Left hindlimb (tissue), 1 donor: ENCODE measurements at places on chromosomes 2 and 18.

GRCh38 chr18:70126832-70127231, 78.7 kb downstream of the RTTN start:
- DNase-seq: no peak

DNA sequence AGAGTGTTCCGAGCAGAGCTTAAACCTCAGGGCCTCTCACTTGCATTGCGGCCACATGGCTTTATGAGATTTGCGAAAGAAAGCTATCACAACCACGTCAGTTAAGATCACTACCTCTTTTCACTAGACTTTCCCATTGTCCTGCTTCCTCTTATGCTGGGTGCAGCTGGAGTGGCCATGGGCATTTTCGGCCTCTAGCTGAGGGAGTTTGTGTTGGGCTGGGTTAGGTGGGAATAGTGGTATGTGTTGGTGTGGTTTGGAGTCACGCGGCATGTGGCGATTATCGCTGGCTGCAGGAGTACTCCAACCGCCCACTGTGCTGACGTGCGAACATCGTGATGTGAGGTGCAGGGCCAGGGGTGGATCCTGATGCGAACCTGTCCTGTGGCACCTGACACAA, 27.1 kb downstream of the RALB start:
- DNase-seq: no peak

GRCh38 chr2:154133823-154134222, 262.1 kb downstream of the GALNT13 start:
- DNase-seq: no peak

DNA sequence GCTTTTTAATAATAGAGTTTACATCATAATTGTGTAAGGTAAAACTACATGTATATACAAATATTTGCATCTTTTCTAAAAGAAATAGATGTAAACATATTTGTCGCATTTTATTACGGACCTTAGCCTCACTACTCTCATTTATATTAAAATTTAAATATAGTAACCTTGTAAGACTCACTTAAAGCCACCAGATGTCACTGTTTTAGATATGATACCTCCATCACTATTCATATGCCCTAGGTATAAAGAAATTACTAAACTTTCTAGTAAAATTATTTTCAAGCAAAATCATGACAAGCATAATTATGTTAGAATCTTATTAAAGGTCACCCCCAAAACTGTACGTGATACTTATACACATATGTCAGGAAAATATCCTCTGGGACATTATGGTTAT, 674.3 kb upstream of the REG3G start:
- no peak for DNase-seq

DNA sequence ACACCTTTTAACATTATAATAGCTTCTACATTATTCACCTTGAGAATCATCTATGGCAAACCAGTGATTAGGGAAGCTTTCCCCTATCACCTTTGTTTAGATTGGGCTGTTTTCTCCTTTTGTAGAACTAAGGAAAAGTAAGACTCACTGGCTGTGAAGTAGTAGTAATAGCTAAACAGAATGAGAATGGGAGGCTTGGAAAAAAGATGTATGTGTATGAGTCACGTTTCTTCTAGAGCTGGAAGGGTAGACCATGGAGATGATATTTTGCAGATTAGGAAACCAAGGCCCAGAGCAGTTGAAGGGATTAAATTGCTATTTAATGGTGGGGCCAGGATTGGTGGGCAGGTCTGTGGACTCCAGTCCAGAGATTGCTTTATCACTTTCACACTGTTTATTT, 214.5 kb downstream of the MCFD2 start:
- DNase-seq: no peak

GRCh38 chr18:47826157-47827074, 104.0 kb downstream of the SMAD2 start:
- no peak for DNase-seq

GRCh38 chr2:8327371-8328100, 354.3 kb upstream of the ID2 start:
- no peak for DNase-seq

- no peak for DNase-seq
Measured at GRCh38 chr2:183031911-183032794, 6.1 kb downstream of the NCKAP1 start.

DNA sequence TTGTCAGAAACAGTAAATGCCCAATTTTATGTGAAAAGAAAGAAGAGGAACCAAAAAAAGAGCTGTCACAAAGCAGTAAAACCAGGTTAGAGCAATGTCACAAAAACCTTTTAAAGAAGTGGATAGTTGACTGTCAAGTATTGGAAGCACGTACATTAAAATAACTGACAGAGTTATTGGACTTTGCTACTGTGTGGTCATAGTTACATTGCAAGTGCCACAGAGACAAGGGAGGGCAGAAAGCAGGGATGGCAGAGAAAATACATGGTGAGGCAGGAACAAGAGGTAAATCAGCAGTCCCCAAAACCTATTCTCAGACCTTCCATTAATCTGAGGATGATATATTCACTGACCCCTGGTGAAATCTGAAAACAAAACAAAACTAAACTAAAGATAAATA, 116.3 kb downstream of the LRP1B start:
- DNase-seq: no peak

DNA sequence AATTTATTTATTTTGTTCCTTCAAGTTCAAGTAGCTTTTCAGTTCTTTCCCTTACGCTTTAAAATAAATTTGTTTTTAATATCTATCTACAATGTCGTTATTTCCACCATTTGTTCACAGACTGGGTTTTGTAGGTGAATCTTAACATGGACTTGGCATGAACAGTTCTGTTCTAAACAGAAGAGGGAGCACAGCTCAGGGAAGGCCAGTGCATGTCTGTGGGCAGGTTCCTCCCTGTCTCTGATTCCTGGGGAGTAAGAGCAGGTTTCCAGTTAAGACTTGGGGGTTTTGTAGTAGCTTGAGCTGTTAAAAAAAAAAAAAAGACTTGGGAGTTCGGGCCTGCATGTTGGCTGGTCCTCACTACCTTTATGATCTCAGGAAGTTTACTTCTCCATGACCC, 11.1 kb downstream of the TTL start:
- DNase-seq: no peak

- DNase-seq: no peak
Measured at GRCh38 chr2:2698182-2699120, 367.4 kb upstream of the MYT1L start.

- no peak for DNase-seq
Measured at GRCh38 chr2:160741815-160742214, 248.2 kb upstream of the RBMS1 start.

DNA sequence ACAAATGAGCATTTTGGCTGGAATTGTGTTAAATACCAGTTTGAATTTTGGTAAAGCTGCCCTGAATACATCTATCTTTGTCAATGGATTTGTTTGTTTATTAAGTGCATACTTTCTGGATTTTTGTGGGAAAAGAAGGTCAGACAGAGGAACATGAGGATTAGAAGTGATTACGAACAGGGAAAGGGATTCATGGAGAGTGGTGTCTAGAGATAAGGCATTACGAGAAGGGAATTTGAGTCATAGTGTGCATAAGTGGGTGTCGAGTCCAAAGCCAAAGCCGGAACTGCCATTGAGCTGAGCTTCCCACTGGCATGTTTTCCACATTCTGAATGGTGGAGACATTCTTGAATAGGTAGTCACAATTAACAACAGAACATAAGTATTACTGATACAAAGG, 68.9 kb upstream of the EFEMP1 start:
- DNase-seq: no peak

DNA sequence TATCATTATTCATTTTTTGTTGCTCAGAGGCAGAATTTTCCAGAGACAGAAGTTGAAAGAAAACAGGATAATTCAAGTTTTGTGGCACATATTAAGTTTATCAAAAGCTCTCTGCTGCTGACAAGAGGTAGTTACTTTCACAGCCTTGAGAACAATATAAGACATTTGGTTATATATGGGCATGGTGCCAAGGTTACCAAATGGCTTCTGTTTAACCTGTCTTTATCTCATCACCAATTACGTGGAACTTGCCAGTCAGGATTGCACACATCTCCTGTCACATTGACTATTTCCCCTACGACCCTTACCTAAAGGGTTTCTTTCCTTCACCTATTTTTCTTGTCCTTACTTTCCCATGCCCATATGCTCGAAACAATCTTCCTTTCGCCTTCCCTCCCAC, 35.9 kb downstream of the KLF7 start:
- DNase-seq: no peak

DNA sequence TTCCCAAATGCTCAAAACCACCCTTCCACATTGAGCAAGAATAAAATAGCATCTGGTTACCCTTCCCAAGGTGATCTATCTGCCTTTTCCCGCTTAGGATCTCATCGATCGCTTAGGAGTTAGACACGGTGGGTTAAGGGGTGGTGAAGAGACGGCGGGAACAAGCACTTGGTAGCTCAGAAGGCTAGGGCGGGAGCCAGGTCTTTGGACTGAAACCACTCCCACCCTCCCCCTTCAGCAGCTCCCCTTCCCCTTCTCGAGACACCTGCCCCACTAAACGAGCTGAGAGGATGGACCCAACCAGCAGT, 513 bp downstream of the THOC1 start:
- DNase-seq: no peak

DNA sequence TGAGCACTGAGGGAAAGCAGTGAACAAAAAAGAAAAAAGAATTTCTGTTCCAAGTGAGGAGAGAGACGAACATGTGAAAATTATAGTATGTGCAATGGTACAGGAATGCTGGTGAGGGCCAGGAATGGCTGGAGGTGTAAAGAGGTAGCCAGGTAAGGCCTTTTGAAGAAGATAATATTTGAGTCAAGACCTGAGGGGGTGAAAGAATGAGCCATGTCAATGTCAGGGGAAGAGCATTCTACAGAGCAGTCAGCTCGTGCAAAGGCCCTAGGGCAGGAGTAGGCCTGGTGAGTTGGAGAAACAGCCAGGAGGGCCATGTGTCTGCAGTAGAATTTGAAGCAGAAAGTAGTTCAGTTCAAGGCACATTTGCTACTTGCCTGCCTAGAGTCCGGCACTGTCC, 12.4 kb upstream of the RPL31 start:
- DNase-seq: no peak

DNA sequence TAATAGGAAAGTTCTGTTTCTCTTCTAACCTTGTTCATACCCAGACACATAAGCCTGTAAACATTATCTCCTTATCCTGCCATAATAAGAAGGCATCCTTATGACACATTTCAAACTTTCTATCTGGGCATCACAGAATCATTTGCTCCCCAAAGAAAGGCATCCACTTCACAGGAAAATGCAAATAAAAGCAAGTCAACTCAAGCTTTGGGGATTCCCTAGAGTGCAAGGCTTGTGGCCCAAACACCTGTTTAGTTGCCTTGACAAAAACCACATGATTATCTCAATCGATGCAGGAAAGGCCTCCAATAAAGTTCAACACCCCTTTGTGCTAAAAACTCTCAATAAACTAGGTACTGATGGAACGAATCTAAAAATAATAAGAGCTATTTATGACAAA, 195.7 kb upstream of the GALNT5 start:
- no peak for DNase-seq

GRCh38 chr2:15158100-15158499, 403.0 kb downstream of the NBAS start:
- no peak for DNase-seq

GRCh38 chr2:127993659-127994058, 34.2 kb downstream of the SAP130 start:
- no peak for DNase-seq

DNA sequence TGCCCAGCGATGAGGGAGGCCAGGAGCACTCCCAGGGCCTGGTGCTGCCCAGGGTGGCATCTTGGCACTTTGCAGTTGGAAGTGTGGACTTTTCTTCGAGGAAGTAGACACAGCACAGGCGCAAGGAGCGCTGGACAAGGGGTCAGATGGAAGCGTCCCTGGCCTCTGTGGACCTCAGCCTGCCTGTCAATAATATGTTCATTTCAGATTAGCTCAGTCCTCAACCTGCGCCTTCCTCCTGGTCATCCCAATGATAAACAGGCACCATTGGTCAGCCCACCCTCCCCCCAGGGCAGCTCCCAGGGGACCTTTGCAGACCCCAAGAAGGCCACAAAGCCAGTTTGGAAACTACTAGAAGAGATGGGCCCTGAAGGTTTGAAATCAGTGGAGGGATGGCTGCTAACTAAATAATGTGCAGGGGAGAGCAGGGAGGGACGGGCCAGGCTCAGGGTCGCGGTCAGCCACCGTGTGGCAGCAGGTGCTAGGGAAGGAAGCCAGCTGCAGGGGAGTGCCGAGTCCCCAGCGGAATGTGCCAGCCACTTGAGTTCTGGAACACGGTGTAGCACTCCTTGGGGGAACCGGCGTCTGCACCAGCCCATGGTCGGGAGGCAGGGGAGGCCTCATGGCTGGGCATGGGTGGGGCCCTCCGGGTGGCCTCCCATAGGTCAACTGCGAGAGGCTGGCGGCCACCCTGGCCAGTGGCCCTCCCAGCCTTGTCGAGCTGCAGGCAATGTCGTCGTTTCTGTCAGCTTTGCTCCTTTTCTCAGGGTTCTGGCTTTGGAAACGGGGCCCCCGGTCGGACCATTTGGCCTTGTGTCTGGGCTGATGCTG, 59.9 kb downstream of the ADI1 start:
- no peak for DNase-seq

- peak; percentile 96 for DNase-seq
Measured at GRCh38 chr2:69436938-69437750, at the start of gene NFU1. Gene NFU1 (minus strand): TSS chr2:69437435. CDS start chr2:69437422, 13 bp downstream.

DNA sequence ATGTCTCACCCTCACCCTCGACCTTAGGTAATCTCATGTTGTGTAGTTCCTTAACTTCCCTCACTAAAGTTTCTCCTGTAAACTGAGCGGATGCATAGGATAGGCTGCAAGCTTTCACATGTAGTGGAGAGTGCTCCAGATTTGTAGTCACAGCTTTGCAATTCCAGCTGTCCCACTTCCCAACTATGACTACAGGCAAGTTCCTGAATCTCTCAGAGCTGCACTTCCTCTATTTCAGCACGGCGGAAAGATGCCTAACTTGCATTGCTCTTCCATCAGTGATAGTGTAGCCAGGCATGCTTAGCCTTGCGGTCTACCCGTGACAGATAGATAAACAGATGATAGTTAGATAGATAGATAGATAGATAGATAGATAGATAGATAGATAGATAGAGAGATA, 183.1 kb upstream of the CCDC68 start:
- DNase-seq: no peak

GRCh38 chr2:143284087-143284675, 155.0 kb downstream of the ARHGAP15 start:
- DNase-seq: no peak

GRCh38 chr18:47677952-47678351, 252.5 kb downstream of the SMAD2 start:
- DNase-seq: no peak

DNA sequence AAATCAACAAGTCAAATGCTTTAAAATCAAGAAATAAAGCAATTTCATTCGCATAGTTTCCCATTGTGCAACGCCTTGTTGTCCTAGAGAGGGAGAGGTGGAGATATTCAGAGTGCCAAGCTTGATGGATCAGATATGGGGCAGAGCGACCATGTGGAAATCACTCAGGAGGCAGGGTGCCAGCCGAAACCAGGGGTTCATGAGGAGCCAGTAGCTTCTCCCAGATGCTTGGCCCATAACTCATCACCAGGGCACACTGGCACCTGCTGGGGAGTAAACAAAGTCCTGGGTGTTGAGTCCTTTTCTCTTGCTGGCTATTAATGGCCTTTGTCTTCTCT, 53.0 kb upstream of the ASAP2 start:
- no peak for DNase-seq

DNA sequence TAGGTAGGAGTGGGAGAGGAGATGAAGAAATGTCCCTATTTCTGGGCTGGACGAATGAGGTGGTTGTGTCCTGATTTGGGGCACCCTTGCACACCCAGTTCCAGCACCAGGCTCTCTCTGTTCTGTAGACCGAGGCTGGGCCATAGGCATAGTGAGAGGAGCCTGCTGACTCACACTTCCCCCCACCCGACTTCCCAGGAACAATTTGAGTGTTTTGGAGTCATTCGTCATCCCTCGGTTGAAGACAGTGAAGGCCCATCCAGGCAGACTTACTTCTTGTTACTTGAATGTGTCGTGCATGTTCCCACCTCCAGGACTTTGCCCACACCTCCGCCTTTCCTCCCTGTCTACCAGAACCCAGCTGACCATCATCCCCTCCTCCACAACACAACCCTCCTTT, 179.1 kb downstream of the HAUS1 start:
- DNase-seq: no peak
